ENCODE measurements at places on chromosomes 12 and 14. TPM values are rescaled to one million over a fixed set of nuclear protein-coding genes. Genes with fewer than 3 reads are reported as not detected.

DNA sequence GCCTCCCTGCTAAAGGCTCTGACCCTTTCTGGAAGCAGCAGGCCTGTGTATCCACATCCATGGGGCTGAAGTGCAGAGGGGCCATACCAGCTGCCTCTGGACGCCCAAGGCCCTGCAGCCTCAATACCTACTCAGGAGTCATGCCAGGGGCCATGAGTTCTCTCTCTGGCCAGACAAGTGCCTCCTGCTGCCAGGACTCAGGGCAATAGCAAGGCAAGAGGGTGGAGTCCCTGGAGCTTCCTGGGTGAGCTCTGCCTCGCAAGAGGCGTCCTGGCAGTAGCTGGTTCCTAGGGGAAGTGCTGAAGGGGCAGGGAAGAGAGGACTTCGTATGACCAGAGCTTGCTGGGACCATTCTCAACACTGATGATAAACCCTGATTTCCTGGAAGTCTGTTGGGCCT is 10.9 kb upstream of the ENDOU start:
- DNase-seq = no peak
- no peak overlapping the region for H3K27ac ChIP-seq
- no peak overlapping the region for H3K4me3 ChIP-seq

DNA sequence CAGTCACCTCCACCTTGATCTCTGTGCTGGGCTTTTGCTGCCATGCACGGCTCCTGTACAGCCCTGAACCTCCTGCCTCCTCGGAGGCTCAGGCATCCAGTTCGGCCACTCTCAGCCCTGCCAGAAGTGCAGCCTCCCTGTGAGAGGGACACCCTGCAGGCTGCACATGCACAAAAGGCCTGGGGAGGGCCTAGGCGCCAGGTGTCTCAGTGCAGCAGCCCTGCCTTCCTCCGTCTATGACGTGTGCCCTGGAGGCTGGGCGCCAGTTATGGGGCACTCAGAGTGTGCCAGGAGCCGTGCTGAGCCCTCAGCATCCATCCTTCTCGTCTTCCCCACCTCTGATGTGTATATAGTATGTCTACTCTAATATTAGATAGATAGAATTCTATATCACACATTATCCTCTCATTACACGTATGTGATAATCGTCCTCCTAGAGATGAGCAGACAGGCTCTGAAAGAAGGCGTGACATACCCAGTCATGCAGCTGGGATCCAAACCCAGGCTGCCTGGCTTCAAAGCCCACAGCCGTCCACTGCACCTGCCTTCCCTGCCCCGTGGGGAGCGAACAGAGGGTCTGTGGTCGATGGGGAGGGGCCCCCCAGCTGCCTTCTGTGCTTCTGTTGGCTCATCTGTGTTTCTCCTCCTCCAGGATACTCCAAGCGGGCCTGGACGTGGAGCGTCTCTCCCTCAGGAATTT is 101.1 kb downstream of the B4GALNT3 start:
- peaks cover 10% of the 10 kb centered on the region for H3K27me3 ChIP-seq
- H3K27ac ChIP-seq = no peak overlapping the region
- H3K4me1 ChIP-seq = no peaks in the 10 kb centered on the region
- no peak for DNase-seq
- H3K4me3 ChIP-seq = no peak overlapping the region

Gene RPL10L
- polyA plus RNA-seq = not detected

Gene GOLGA5
- 37.8 TPM for polyA plus RNA-seq

Data from keratinocyte (primary cell).